Activated T-helper 1 cell treated with anti-CD3 and anti-CD28 coated beads, Interleukin-2, amount 50 U/mL, for 16 hours (primary cell): ENCODE measurements at places on chromosomes 1 and 21.
A peak's percentile ranks its signal among the peaks of the same experiment; 100 is the strongest.

DNA sequence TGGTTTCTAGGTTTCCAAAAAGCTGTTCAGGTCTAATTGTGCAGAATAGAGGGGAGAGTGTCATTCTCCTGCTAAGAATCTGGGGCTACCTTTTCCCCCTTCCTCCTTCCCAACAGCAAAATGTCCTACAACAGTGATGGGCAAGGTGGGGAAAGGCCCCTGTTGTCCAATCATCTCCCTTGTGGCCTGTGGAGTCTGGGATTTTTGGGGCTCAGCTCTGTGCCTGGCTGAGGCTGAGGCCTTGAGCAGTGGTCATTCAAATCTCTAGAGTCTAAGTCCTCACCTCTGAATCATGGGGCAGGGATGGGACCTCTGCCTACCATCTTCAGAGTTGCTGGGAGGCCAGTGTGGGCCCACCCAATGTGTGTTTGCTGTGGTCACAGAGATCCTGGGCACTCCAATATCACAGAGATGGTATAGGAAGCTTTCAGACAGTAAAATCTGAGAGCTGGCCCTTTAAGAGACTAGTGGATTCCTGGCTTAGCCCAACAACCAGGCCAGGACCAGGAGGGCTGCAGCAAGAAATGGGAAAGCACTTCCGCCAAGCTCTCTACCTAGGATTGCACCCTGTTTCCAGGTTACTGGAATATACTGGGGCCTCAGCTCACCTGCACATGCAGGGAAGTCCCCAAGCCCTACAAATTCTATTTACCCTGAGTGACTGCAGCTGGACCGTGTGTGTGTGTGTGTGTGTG lies 28.5 kb upstream of the TENT5C start:
- no peak for DNase-seq

DNA sequence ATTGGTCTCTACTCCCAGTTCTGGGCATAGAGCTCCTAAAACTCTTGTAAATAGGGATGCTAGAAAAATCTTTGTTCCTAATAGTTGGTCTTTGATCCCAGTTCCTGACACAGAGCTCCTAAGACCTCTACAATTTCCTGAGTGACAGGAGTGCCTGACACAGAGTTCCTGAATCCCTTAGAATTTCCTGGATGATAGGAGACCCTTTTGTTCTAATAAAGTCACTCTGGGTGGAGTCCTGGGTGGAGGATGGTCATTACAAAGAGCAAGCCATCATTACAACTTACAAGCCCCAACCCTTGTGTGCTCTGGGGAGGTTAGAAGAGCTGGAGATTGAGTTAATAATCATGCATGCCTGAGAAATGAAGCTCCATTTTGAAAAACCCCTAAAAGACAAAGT lies 58.4 kb downstream of the ZZZ3 start:
- DNase-seq = no peak

DNA sequence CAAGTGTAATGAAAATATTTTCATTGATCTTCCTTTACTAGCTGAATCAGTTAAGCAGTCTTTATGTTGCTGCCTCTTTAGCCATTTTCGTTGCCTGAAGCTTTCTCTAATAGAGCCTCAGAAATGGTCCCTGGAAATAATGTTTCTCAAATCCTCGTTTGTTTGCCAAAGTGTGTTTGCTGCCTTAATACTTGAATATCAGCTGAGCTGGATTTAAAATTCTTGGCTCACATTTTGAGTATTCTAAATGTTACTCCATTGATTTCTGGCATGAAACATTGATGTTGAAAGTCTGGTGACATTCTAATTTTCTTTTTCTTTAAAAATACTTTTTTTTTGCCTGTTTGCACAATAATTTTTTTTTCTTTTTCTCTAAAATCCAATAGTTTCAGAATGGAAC lies 84.6 kb upstream of the SERBP1 start:
- DNase-seq = no peak

DNA sequence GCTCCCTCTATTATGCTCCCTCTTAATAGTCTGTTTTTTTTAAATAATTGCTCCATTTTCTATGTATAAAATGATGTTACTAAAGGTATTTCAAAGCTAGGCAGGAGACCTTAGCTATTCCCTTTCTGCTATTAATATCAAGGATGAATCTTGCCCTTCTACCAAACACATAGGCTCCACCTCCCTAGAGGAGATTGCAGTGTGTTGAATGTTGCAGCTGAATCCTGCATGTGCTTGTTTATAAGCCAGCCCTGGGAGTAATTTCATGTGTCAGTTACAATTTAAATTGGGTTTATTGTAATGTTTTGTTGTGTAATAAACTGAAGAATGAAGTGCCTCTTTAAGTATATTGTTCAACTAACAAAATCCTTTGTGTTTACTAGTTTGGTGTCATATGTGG lies 66.0 kb downstream of the TMEM200B start:
- DNase-seq = no peak

DNA sequence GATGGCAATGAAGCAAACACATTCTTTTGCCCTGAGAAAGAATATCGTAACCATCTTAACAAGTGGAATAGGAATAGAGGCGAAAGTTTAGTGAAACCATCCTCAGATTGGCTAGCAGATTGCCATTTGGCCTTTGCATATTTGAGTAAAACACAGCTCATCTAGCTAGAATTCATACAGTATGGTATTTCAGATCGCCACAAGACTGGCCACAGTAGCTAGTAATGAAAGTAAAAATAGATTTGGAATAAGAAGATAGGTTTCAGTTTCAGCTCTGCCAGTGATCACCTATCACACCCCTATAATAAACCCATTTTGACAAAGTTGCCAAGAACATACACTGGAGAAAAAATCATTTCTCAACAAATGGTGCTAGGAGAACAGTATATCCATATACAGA lies 294.9 kb downstream of the LRRIQ3 start:
- DNase-seq = no peak

DNA sequence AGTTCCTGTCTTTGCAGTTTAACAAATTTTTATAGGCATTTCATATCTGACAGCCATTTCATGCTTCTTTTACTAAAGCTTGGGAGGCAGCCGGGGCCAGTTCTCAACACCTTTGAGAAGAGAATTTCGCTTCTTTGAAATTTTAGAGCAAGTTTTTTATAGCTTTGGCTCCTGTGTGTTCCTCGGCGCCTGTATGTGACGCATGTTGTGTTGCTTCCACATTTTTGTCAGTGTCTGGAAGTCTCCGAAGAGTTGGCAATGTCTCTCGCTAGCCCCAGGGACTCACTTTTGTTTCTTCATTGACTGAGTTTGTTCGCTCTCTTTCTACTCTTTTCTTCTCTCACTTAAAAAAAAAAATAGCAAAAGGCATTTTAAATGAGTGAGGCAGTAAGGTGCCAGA lies 386.9 kb upstream of the PLXNA2 start:
- no peak for DNase-seq

- DNase-seq = no peak
Measured at GRCh38 chr1:9018333-9018732, 7.9 kb downstream of the SLC2A7 start.

DNA sequence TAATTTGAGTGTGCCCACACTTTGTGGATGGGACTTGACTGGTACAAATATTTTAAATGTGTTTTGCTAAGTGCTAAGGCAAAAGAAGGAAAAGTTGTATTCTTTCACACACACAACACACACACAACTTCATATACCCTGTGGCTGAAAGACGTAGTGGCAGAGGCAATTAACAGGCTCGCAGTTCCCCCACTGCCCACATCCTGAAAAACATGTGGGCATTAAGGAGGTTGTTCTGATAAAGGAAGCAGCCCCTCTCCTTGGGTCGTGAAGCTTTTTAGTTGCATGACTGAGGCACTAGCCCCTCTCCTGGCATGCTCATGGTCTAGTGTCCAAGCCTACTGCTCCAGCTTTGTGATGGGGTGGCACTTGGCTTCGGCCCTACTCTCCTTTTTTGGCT lies 14.3 kb upstream of the ADAM30 start:
- DNase-seq = no peak

DNA sequence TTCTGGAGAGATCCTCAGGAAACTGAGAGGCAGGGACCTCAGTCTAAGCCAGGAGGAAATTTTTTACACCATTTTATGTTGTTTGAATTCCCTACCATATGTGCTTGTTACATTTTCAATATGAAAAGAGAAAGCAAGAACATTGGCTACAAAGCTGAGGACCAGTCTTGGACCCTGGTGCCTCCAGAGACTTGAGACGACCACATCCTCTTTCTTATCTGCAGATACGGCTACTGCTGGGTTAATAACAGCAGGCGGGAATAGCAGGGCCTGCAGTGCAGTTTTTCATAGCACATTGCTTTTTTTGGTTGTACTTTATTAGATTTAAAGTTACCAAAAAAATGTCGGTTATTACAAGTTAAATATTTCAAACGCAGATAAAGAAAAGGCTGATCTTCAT lies 3.9 kb downstream of the KDM4A start:
- DNase-seq = no peak

GRCh38 chr1:193283016-193283415 lies 96.6 kb upstream of the B3GALT2 start:
- no peak for DNase-seq

DNA sequence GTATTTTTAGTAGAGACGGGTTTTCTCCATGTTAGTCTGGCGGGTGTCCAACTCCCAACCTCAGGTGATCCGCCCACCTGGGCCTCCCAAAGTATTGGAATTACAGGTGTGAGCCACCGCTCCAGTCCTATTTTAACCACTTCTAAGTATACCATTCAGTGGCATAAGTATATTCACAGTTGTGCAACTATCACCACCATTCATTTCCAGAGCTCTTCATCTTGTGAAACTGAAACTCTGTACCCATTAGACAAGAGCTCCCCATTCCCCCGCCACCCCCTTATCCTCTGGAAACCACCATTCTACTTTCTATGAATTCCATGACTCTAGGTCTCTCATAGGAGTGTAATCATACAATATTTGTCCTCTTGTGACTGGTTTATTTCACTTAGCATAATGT lies 40.2 kb upstream of the CAMTA1 start:
- DNase-seq = no peak

- DNase-seq = no peak
Measured at GRCh38 chr21:19776076-19776475, 1222.1 kb upstream of the NCAM2 start.

DNA sequence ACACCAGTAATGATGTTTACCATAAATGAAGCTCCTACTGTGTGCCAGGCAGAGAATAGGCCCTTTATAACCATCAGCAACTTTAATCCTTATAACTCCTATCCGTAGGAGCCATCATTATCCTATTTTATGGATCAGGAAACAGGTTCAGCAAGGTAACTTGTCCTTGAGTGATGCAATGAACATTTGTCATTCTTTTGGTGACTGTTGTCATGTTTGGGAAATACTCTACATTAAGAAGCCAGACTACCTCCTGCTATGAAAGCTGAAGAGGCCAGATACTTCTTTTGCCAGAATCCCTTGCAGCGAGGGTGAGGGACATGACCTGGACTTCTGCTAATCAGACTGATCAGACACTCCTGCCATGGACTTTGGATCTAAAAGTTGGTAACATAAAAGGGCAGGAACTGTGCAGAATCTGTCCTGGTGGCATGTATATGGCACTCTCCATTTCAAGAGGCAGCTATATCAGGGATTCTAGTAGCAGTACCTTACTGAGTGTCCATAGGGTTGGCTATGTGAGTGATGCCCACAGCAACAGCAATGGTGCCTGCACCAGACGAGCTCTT lies 33.1 kb upstream of the SRRM1 start:
- DNase-seq = no peak

GRCh38 chr1:31412732-31413404 lies at the start of gene SERINC2:
SERINC2 (plus strand) TSS chr1:31413213; CDS start chr1:31413266, 53 bp downstream.
- DNase-seq = peak; percentile 6

DNA sequence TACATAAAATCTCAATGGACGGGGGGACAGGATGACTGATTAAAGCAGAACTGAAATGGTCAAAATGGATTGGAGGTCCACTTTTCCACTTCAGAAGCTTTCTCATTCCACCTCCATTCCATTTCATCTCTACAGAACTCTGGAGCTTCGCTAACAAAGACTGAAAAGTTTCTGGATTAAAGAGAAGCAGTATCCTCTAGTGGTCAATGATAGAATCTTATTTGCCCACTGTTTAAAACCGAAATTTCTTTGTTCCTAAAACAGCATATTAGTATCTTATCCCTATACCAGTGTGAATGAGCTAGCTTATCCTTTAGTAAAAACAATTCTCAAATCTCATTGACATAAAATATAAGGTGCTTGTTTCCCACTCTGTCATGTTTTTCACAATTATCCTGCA lies 890.6 kb downstream of the KCNT2 start:
- DNase-seq = no peak

- no peak for DNase-seq
Measured at GRCh38 chr21:26194811-26195251, 24.3 kb upstream of the APP start.

DNA sequence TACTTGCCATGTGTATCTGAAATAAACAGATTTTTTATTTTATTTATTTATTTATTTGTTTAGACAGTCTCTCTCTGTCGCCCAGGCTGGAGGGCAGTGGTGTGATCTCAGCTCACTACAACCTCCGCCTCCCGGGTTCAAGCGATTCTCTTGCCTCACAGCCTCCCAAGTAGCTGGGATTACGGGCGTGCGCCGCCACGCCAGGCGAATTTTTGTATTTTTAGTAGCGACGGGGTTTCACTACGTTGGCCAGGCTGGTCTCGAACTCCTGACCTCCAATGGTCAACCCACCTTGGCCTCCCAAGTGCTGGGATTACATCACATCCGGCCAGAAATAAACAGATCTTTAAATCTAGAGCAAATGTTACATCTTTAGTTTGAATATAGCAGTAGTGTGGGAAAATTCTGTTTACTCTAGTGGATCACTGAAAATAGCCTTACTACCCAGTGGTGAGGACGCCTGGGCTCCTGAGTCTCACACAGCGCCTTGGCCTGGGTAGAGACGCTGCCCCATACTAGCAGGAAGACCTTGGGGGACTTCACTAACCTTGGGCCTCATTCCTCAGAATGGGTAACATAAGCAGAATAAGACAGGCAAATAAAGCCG lies 709 bp downstream of the GART start:
- no peak for DNase-seq

DNA sequence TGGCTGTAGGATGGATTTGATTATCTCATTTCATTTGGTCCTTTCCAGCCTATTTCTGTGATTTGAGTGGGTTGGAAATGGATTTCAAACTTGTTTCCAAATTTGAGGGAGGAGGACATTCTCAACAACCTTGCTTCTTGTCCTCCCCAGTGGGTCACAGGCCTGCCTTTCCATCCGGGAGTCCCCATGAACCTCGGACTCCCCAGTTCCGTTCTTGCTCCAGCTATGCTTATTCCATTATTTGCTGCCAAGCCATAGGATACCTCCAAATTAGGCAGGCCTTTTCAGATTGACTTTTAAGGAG lies 97.8 kb downstream of the DUSP10 start:
- DNase-seq = no peak

DNA sequence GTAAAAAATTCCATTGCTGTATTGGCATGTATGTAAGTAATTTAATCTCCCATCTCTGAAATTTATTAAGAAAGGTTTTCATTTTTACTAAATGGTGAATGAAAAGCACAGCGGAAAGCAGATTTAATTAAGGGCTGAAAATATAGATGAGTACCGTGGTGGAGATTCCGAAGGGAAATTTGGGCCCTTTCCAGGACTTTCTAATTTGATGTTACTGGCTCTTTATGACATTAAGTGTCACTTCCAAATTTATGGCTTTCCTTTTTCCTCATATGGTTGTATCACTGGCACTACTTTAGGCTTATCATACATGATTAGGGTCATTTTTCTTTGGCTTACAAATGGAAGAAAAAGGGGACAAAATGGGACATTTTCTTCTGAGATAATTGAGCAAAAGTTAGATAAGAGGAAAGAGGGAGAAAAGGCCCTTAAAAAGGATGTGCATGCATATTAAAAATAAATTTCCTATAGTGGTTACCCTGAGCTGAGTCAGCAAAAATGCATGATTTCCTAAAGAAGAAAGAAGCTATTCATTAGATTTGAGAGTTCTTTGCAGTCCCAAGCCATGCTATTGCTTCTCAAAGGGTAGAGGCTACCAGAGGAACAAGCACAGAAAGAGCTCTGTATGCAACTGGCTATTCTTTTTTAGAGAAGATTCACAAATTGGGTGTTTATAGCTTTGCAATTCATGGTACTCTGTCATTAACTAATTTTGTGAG lies 74.9 kb upstream of the CNIH3 start:
- DNase-seq = no peak
